Stimulated activated CD4-positive, alpha-beta T cell treated with anti-CD3 and anti-CD28 coated beads, TNF-alpha, amount 100 ng/mL, for 1 hour (primary cell): ENCODE measurements at places on chromosomes 6 and 20.
A peak's percentile ranks its signal among the peaks of the same experiment; 100 is the strongest.

- no peak for DNase-seq
Measured at GRCh38 chr20:35001596-35002362, 46.1 kb downstream of the MYH7B start.

DNA sequence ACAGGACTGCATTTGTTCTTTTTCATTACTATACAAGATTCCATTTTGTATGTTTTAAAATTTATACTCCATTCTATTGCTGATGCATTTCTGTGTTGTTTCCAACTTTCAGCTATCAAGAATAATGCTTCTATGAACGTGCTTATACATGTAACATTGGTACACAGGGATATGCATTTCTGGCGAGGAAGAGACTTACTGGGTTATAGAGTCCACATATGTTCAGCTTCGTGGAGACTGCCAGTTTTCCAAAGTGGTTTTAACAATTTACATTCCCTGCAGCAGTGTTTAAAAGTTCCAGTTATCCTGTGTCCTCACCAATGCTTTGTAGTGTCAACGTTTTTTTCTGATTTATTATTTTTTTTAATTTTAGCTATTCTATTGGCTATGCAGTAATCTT lies 48.5 kb downstream of the AIG1 start:
- no peak for DNase-seq

DNA sequence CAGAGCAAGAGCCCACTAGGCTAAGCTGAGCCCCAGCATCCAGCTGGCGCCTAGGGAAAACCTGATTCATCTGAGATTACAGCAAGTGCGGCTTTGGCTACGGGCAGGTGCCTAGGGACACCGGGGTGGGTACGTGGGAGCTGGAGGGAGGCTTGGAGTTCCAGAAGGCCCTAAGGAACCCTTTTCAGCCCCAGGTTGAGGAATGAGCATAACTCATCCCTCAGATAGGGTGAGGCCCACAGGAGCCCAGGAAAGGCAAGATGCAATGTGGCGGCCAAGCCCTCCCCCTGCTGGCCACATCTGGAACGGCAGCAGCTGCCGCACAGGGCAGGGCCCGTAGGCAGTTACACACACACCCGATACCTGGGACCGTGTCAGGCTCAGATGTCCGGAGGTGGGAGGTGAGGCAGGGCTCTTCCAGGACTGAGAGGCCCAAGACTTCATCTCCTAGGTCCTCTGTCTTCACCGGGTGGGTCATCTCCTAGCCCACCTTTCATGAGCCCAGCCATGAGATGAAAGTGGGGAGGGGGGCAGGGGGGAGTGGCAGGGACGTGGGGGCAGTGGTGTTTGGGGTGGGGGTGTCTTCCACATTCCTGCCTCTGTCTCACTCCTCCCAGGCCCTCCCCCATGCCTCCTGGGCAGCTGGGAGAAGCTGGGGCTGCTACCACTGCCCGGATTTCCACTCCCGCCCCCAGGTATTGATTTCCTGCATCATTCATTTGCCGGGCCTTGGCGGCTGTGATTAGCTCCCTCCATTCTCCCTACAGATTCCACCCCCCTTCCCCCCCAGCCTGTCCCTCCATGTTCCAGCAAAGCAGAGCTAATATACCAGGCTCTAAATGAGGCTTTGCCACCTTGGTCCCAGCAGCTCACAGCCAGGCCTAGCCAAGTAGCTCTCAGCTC lies 5.5 kb downstream of the MDGA1 start:
- DNase-seq: peak; percentile 50

- DNase-seq: no peak
Measured at GRCh38 chr6:41576667-41577066, 30.5 kb downstream of the FOXP4 start.

DNA sequence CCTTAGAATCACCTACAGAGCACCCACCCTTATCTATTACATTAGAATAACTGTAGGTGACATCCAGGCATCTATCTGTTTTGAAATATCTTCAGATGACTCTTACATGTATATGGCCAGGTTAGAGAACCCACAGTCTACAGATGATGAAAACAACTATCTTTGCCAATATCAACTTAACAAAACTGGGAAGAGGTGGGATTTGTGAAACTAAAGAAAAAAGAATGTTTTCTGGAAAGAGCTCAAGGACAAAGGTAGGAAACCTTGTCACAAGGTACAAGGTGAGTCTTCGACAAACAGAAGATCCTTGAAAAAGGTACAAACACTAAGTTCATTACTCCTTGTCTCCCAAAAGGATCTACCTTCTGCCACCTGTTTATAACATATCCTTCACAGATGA lies 47.0 kb upstream of the DST start:
- DNase-seq: no peak

- DNase-seq: no peak
Measured at GRCh38 chr20:9375221-9375681, 139.1 kb upstream of the LAMP5 start.

- DNase-seq: no peak
Measured at GRCh38 chr20:22447447-22447778, 137.0 kb downstream of the FOXA2 start.

GRCh38 chr6:1636272-1636825 lies 26.6 kb downstream of the FOXC1 start:
- no peak for DNase-seq

DNA sequence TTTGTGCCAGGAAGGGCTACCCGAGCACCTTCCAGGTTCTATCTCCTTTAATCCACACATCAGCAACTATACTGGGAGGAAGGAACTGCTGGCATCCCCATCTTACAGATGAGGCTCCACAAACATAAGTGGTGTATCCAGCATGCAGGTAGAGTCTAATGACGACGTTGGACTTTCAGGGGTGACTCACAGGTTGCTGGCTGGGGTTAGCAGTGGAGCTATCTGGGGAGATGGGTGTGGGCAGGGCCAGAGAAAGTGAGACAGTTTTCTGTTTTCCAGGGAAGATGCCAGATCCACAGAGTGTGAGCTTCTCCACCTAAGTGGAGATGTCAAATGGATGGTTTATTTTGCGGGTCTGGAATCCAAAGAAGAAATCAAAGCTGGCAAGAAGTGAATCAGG lies 31.8 kb downstream of the CDH22 start:
- DNase-seq: no peak

DNA sequence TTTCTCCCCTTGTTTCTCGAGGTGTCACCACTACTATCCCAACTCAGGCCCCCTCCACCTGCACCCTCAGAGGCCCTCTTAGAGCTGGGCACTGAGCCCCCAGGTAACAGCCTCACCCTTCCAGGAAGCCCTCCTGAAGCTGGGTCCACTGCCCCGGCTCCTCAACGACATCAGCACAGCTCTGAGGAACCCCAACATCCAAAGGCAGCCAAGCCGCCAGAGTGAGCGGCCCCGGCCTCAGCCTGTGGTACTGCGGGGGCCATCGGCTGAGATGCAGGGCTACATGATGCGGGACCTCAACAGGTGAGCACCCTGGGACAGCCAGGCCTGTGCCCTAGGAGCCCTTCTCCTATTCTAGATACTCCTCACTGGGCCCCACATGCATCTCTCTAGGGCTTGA lies 12.9 kb upstream of the ZBTB9 start:
- no peak for DNase-seq

DNA sequence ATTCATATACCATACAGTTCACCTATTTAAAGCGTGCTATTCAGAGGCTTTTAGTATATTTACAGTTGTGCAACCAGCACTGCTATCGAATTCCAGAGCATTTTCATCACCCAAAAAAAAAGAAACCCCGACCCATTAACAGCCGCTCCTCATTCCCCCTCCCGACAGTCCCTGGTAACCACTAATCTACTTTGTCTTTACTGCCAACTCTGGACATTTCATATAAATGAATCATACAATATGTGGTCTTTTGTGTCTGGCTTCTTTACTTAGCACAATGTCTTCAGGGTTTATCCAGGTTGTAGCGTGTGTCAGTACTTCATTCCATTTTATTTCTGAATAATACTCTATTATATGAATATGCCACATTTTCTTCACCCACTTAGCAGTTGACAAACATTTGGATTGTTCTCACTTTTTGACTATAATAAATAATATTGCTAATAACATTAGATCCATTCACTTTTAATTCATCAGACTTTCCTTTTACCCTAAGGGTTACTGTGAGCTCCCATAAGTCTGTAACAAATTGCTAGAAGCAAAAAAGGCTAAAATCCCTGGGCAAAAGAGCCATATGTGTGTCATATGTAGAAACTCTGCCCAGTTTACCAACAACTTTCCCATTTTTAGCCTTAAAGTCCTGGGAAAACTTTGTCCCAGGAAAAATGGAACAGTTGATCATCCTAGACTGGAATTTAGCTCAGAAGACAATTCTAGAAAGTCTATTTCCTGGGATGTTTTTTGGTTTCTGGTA lies 23.2 kb upstream of the ROS1 start:
- DNase-seq: no peak

GRCh38 chr6:54801669-54802068 lies 44.9 kb upstream of the FAM83B start:
- no peak for DNase-seq

DNA sequence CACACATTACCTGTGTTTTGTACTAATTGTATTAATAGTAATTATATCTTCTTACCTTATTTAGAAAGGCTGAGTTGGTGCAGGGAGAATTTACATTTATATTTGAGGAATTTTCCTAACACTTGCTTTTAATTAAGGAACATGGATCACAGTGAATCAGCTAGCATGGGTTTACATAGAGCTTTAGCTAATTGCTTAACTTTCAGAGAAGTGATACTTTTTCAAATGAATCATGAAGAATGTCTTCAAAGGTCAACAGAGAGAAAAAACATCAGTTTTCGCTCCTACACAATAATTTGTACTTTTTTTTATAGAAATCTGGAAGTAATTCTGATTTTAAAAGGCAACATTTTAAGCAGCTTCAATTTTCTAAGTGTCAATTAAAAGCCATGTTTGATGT lies 195.0 kb upstream of the HEY2 start:
- DNase-seq: no peak

- no peak for DNase-seq
Measured at GRCh38 chr6:39369987-39370386, 47.5 kb upstream of the KCNK16 start.

GRCh38 chr6:112100561-112100960 lies 13.2 kb downstream of the FAM229B start:
- no peak for DNase-seq

- DNase-seq: no peak
Measured at GRCh38 chr6:166156942-166157341, 10.7 kb downstream of the TBXT start.

GRCh38 chr6:36443471-36444428 lies 950 bp downstream of the KCTD20 start:
- no peak for DNase-seq

- no peak for DNase-seq
Measured at GRCh38 chr20:45016089-45016671, 49.9 kb downstream of the STK4 start.

GRCh38 chr20:50373674-50374286 lies 136.4 kb upstream of the PTPN1 start:
- no peak for DNase-seq

DNA sequence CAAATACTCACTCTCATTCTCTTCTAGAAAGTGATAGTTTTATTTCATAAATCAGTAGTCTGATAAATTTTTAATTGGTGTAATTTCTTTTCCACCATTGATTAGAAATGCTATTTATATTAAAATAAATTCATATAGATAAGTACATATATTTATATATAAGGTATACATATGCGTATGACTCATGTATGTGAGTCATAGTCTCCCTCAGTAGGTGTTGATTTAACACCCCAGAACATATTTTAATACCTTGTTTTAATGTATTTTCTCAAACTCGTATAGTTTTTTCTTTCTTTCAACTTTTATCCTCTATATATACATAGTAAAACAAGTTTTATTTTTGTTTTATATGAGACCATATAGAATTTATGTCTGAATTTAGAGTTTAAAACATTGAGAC lies 130.4 kb downstream of the PLG start:
- DNase-seq: no peak
